ENCODE measurements at places on chromosomes 7 and 10. TPM values are rescaled to one million over a fixed set of nuclear protein-coding genes. Genes with fewer than 3 reads are reported as not detected.

The CDCA7L gene
- total RNA-seq: 53.0 TPM

The TMEM106B gene
- 44.7 TPM for total RNA-seq

The MMD2 gene
- not detected for total RNA-seq

The MLXIPL gene
- 48.6 TPM for total RNA-seq

The NPC1L1 gene
- 21.2 TPM for total RNA-seq

- no peak for DNase-seq
Measured at GRCh38 chr7:134692344-134692705, 45.7 kb downstream of the BPGM start.

GRCh38 chr7:130070861-130071622 lies 708 bp downstream of the KLHDC10 start:
- no peak for DNase-seq

GRCh38 chr10:77820349-77820748 lies 106.2 kb downstream of the DLG5 start:
- DNase-seq: no peak

DNA sequence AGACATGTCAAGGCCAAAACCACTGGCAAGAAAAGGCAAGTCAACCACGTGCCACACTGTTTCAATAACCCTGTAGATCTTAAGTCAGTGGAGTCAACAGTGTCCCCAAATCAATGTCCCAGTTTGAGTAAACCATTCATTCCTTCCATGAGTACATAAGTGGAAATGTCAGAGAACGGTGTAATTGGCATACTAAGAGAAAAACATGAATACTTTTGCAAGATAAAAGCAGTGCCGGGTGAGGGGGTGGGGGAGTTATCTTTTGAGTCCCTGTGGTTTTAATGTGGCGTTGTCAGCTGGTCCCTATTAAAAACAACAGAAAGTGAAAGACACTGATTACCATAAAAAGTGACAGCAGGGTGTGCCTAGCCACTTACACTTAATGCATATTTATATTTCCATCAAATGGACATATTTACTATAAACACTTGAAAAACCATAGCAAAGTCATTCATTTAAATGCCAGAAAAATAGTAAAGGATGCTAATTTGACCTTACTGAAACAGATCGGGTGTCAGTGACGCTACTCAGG lies 37.8 kb downstream of the RSU1 start:
- no peak for DNase-seq

DNA sequence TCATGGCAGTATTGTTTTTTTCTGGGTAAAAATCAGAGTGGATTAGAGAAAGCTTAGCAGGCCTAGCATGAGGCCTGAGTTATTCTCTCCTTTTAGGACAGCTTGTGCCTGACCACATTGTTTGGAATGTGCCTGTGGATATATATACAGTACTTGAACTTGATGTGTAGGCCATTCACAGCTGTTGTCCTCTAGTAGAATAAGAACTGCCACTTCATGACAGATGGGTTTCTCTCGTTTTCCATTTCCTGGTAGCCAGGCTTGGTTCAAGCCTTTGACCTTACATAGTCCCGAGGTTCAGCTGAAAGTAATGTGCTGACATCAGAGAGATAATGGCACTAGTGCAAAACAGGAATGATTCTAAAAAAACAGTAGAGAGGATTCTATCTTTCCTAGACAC lies 473.9 kb downstream of the AUTS2 start:
- DNase-seq: no peak
